ENCODE measurements at places on chromosomes 13 and 19. TPM values are rescaled to one million over a fixed set of nuclear protein-coding genes. Genes with fewer than 3 reads are reported as not detected.

MBD3L2B gene
- not detected for total RNA-seq

GRIK5 gene
- total RNA-seq: not detected

ZNF567 gene
- 7.9 TPM for total RNA-seq

NLRP9 gene
- total RNA-seq: not detected

ICAM4 gene
- 0.11 TPM for total RNA-seq

IGFL3 gene
- not detected for total RNA-seq

FLT3LG gene
- 1.4 TPM for total RNA-seq

LHB gene
- 0.17 TPM for total RNA-seq

ZNF575 gene
- 0.09 TPM for total RNA-seq

APOC1 gene
- 1.5 TPM for total RNA-seq

SLC25A41 gene
- not detected for total RNA-seq

IQCN gene
- 0.22 TPM for total RNA-seq

VSIG10L gene
- total RNA-seq: 0.09 TPM

SYCN gene
- not detected for total RNA-seq

KIR3DL2 gene
- total RNA-seq: not detected

CALR gene
- 1,781 TPM for total RNA-seq

GSX1 gene
- not detected for total RNA-seq

GPR12 gene
- total RNA-seq: not detected

LGI4 gene
- not detected for total RNA-seq

GGACT gene
- 3.9 TPM for total RNA-seq

CHERP gene
- 6.0 TPM for total RNA-seq

ING1 gene
- 11.8 TPM for total RNA-seq

NDUFA7 gene
- total RNA-seq: 20.8 TPM

DPF1 gene
- total RNA-seq: under 0.01 TPM

MEIOSIN gene
- total RNA-seq: not detected
